ENCODE measurements at places on chromosomes 5 and 9.

DNA sequence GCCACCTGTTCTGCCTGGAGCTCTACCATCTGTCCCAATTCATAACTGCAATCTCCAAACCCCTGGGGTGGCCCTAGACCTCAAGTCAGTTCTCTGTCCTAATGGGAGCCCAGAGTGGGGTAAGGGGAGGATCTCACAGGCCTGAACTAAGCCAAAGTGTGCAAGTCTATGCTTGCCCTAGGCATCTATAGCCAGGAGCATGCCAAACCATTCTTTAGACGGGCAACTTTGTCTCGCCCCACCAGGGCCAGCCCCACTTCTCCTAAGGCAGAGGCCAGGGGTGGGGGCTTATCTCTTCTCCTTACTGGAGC, 3.3 kb downstream of the ACSL6 start:
- no peak for DNase-seq

GRCh38 chr9:38160613-38161215, 91.7 kb upstream of the SHB start:
- DNase-seq = peak; percentile 3

DNA sequence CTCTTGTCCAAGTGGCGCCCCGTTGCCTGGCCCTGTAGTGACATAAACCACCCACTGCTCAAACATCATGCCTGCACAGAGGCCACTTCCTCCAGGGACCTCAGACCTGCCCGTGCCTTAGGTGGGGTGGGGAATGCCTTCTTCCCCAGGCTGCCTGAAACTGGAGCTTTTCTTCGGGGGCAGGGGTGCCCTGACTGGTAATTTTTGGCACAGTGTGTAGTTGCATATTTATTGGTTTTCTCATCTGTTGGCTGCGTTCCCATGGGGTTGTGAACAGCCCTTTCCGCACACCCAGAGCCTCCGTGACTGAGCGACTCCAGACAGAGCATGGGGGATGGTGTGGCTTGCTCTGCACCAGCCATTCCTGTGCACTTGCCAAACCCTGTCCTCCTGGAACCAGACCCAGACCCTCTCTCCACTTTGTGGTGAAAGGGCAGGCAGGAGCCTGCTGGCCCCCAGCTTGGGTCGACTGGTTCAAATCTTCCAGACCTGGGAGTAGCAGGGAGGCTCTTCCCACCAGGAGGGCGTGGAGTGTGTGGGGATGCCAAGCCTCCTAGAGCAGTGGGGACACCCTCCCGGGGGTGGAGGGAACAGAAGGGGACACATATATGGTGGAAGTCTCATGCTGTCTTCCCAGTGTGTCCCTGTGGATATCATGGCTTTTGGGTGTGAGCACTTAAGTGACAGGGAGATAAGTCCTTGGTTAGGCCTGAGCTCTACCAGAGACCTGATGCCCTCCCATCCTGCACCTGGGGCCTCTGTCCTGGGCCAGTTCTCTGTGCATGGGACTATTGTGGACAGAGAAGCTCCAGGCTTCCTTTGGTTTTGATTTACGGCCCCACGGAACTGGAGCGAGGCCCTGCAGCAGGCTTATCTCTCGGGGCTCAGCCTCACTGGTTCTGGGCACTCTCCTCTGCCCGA, 39.6 kb downstream of the WNK2 start:
- no peak for DNase-seq

DNA sequence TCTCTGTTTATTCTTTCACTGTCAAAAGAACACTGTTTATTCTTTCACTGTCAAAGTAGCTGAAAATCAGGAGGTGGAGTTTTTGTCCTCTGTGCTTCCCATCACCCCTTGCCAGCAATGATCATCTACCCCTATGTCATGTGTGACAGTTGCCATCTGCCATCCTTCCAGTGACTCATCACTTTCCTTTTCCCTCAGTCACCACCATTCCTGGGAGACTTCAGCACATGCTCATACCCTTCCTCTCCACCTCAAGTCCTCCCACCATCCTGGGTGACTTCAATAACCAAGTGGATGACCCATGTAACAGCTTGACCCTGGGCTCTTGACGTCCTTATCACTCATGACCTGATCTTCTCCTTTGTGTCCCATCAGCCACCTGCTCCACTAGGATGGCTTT, 43.3 kb upstream of the RASEF start:
- DNase-seq = no peak

- peak; percentile 85 for DNase-seq
Measured at GRCh38 chr5:73591102-73591695, 25.7 kb downstream of the UTP15 start.

GRCh38 chr5:173256800-173257199, 21.8 kb upstream of the NKX2-5 start:
- DNase-seq = no peak

GRCh38 chr5:89350684-89351083, 467.7 kb upstream of the MEF2C start:
- no peak for DNase-seq

GRCh38 chr5:33850100-33850594, 41.6 kb downstream of the ADAMTS12 start:
- DNase-seq = no peak

GRCh38 chr9:86217076-86217755, 42.2 kb downstream of the C9orf153 start:
- no peak for DNase-seq

DNA sequence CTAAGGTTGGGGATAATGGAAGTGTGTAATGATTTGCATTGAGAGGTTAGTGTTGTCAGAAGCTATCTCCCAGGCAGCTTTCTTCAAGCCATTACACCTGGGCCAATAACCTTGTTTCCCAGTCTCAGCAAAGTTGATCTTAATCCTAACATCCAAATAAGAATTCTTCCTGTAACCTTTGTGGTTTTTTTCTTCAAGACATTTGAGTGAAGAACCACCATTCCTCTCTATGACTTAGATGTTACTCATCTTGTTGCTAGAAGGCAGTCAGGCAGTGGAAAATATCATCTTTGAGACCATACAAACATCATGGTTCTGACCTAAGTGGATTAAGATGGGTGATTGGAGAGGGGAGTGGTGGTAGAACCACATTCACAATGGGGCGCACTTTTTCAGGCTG, 103.5 kb downstream of the NDUFAF2 start:
- no peak for DNase-seq

DNA sequence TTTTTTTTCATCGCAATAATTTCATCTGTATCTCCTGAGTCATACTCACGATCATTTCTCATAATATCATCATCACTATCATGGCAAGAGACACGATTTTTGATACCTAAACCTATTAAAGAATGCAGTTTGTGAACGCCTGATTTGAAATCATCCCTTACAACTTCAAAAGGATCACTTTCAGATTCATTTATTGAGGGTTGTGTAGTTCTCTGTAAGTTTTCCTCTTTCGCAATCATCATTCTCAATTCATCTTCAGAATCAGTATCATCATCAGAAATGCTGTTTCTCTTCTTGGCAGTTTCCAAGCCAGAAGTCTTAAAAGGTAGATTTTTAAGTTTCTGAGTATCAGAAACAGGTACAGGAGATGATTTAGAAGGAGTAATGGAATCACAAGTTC, 9.7 kb downstream of the NOL8 start:
- DNase-seq = no peak

DNA sequence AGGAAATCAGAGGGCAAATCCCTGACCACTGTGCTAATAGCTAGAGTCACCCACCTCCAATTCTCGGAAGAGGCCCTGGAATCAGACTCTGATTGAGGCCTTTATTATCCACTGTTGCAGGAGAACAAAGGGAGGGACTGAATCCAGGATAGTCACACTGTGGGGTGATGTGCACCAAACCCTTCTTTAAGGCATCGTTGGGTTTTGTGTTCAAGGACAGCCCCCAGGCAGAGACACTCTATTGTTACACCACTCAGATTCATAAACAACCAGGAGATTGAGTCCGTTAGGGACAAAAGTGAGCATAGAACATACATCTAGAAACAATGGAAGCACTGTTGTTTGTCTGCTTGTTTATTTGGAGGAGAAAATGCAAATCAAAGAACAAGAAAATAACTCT, 124.6 kb upstream of the TBCA start:
- no peak for DNase-seq

DNA sequence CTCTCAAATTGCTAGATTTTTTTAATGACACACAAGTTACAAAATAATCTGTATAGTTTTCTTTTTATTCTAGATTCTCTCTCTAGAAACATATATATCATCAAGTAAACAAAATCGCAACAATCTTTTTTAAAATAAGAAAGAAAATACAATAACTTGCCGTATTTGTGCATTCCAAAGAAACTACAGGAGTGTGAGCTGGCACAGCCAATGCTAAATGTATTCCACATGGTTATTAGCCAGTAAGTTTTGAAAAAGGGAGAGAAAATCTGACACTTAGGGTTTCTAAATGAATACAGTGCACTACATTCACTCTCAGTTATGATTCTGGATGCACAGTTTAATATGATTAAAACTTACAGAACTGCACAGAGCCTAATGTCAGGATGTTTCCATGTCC, 117.9 kb downstream of the BNC2 start:
- DNase-seq = no peak
